ENCODE measurements at places on chromosomes 2 and 18.

GRCh38 chr2:1856922-1857321 lies 112.6 kb upstream of the PXDN start:
- DNase-seq = peak; percentile 16

GRCh38 chr2:184769023-184769422 lies 170.7 kb downstream of the ZNF804A start:
- peak; percentile 65 for DNase-seq

- no peak for DNase-seq
Measured at GRCh38 chr18:47510831-47511230, 259.4 kb upstream of the SKOR2 start.

DNA sequence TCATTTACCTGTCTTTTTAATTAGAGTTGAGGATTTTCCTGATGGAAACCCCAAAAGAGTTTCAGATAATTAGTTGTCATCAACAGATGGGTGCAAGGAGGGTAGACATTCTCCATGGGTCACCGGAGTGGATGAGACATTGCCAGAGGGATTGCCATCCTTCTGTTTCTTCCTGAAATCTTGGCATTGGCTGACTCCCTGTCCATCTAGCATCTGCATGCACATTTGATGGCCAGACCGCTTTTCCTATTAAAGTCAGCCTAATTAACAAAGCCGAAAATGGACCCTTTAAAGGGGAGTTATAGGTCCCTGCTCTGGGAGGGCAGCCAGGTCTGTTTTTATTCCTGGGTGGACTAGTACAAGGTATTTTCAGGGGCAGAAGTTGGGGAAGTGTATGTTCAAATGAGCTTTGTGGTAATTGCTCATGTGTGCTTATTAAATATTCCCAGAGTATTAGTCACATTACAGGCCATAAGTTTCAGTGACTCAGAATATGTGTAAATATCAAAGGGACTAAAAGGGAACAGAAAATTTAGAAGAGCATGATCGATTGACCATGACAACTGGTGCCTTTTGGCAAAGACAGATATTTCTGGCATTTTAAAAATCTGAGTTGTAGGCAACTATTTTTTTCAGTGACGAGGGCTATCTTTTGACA lies 209.8 kb downstream of the PHLPP1 start:
- DNase-seq = no peak

GRCh38 chr18:13381944-13382365 lies 163.4 kb downstream of the LDLRAD4 start:
- peak; percentile 60 for DNase-seq

DNA sequence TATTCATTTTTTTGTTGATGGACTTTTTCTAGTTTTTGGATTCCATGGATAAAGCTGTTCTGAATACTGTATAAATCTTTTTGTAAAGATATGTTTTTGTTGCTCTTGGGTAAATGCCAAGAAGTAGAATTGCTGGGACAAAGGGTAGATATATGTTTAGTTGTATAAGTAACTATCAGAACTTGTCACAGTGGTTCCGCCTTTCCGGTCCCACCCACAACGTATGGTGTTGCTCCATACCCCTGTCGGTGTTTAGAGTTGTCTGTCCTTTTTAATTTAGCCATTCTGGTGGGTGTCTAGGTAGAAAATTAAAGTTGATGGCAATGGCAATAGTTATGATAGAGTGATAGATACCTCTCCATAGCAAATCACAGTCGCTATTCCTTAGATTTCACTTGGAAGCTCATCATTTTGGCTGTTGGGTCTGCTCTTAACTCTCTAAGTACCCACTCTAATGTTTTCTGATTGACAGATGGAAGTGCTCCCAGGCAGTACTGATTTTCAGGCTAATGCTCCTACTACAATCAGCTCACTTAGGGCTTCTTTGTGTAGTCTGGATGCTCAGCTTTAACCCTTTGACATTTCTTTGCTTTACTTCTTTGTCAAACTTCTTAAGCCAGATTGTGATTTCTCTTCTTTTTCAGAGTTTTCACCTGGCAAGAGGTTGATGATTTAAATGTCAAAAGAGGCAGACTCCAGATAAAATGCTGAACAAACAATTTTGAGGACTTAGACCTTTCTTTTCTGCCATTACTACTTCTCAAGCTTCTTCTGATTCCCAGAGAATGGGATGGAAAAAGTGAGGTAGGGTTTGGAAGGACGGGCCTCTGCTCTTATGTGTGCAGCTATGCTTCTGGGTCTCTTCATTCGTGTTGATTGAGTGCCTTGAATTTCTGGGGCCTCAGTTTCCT lies 156.4 kb downstream of the AQP4 start:
- DNase-seq = no peak

All from fibroblast of the aortic adventitia (primary cell).